Activated effector memory CD4-positive, alpha-beta T cell treated with Interleukin-2 at 50 U/mL for 16 hours (primary cell): ENCODE measurements at places on chromosomes 12 and 14.

GRCh38 chr12:57626921-57627445 lies 6.0 kb downstream of the B4GALNT1 start:
- no peak for DNase-seq

DNA sequence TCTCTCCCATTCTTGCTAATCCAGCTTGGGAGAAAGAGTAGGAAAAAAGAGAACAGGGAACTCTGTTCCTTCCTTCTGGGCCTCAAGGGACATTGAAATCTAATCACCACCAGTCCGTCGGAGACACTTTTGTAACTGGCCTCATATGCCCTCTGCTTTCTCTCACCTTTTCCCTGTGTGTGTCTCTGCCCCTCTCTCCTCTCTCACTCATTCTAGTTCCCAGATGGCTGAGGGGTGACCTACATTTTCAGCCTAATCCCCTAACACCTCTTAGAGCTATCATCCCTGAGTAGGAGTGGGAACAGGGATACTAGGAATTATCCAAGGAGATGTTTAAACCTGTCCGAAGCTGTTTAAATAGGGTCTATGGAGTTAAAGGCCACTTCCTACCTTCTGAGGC lies 8.9 kb upstream of the PCK2 start:
- DNase-seq: no peak

DNA sequence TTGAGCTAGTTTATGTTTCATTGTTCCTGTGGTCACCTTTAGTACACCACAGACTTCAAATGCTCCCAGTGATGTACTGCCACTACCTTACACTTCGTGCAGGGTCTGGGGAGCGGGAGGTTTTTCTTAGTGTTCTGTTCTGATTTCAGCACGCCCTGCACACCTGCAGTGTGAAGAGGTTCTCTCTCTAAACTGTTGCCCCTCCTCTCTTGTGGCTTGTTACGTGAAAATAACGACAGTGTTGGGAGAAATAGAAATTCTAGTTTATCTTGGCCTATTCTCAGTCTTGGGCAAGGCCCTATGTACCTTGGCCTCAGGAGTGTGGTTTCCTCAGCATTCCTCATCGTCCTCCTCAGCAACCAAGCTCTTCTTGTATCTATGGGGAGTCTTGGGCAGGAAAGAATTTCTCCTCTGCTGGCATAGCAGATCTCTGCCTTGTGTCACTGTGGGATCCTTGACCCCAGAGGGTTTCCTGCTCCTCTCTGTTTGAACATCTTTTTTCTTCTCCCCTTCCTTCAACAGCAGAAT lies 48.6 kb downstream of the EIF2S3B start:
- no peak for DNase-seq

DNA sequence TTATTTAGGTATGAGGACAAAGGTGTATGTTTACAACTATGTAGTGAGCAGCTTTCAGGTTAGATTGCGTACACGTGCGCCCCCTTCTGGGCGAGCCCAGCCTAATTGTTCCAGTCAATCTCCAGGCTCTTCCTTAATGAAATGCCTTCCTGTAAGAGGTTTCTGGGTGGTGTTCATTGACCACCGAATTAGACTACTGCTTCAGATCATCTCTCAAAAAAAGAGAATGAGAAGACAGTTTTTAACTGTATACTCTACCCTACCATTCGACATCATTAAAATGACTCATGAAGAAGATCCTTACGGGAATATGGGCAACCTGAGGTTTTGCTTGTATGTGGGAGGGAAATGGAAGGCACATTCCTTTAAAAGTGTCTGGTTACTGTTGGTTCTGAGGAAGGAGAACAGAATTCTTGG lies 2.1 kb downstream of the LUM start:
- no peak for DNase-seq

- DNase-seq: no peak
These were observed 54.6 kb upstream of the CCDC175 start for GRCh38 chr14:59631237-59631636.

GRCh38 chr12:105931762-105932570 lies 206.8 kb downstream of the NUAK1 start:
- no peak for DNase-seq

- no peak for DNase-seq
These were observed 87.0 kb downstream of the ERC1 start for GRCh38 chr12:1078002-1078401.

- no peak for DNase-seq
These were observed 22.9 kb upstream of the TCL1B start for GRCh38 chr14:95663226-95663797.

DNA sequence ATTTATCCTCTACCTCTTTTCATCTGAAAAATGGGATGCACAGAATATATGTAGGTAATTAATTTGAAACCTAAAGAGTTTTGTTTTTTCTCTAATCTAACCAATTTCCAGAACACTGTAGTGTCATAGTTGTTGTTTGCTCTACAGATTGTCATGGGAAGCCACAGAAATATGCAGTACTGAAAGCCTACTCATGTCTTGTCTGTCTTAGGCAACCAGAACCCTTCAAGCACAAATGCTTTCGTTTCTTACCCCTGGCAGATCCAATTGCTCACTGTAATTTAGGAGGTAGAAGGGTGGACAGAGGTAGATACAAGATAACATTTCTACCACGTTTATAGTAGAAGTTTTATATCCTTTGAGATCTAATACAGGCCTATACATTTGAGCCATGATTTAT lies 330.2 kb upstream of the NOVA1 start:
- no peak for DNase-seq

- DNase-seq: no peak
These were observed 2.3 kb upstream of the PAWR start for GRCh38 chr12:79692860-79693577.

- peak; percentile 37 for DNase-seq
These were observed 721 bp downstream of the CABP1 start for GRCh38 chr12:120640861-120641833.

DNA sequence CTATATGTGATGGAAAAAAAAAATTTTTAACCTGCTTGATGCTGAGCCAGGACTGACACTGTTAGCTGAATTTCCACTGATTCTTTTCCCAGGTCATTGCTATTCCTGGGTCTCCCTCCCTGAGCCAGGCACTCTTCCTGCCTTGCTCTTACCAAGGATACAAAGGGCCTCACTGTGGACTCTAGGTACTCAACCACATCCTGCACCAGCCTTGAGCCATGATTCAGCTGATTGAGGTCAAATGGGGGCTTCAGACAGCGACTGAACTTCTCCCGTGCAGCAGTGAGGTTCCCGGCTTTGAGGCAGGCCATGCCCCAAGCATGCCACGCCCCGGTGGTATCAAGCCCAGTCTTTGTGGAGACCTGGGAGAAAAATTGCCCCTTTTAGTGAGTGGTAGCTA lies 54.3 kb downstream of the ZFYVE26 start:
- DNase-seq: no peak

GRCh38 chr14:87691042-87691881 lies 301.7 kb downstream of the GALC start:
- DNase-seq: no peak

GRCh38 chr12:69936214-69936731 lies 111.2 kb downstream of the MYRFL start:
- no peak for DNase-seq

DNA sequence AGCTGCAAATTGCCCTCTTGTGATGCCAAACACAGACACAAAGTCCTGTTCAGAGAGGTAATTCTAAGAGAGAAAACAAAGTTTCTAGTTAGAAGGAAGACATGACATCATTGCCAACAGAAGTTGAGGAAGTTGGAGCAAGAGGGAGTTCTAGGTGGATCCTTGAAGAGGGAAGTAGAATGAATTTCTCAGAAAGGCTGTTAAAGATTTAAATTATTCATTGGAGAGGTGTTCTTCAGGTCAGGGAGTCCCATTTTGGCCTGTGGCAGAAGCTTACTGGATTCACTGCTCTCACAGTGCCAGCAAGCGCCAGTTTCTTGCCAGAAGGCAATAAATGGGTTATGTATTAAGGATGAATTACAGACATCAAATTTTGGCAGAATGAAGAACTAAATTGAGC lies 15.3 kb downstream of the TSFM start:
- no peak for DNase-seq

DNA sequence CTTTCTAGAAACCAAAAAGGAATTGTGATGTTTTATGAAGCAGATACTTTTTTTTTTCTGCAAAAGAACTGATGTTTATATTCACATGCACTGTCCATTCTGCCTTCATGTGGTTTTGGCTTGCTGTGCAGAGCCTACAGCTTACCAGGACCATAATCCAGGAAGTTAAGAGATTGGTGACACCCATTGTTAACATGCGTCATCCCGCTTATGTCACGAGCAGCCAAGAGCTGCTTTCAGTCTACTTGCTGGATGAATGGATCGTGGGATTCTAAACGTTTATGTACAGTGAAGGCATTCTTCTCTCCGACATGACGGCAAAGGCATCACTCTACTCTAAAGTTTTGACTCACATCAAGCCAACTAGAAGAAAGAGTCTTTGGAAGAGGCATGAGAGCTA lies 76.6 kb downstream of the PAX9 start:
- DNase-seq: no peak

DNA sequence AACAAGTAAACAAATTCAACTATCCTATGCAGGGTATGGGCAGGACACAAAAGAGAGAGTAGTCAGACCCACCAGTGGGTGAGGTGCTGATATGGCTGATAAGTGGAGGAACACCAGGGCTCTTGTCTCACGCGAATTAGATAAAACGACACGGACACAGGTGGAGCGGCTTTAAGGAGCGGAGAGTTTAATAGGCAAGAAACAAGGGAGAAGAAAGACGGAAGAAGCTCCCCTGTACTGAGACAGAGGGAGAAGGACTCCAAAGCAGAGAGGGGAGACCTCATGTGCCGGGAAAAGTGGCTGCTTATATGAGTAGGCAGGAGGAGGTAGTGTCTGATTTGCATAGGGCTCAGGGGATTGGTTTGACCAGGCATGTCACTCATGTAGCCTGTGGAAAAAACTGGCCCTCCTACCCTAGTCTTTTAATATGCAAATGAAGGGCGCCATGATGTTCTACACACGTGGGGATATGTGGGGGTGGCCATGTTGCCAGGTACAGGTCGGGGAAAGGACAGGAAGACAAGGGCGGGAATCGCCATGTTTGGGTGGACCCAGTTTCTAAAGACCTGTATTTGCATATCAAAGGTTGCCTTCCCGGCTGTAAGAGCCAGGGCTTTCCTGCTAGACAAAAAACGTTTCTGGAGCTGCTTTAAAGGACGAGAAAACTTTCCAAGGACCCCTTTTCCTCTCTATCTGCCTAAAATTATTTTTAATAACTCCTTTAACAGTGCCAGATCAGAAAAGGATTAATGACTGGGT lies 28.8 kb downstream of the RPGRIP1 start:
- DNase-seq: peak; percentile 75

- DNase-seq: no peak
These were observed 54.6 kb downstream of the TTC8 start for GRCh38 chr14:88879022-88879421.

- no peak for DNase-seq
These were observed 3.1 kb upstream of the CCDC88C start for GRCh38 chr14:91420686-91421085.

DNA sequence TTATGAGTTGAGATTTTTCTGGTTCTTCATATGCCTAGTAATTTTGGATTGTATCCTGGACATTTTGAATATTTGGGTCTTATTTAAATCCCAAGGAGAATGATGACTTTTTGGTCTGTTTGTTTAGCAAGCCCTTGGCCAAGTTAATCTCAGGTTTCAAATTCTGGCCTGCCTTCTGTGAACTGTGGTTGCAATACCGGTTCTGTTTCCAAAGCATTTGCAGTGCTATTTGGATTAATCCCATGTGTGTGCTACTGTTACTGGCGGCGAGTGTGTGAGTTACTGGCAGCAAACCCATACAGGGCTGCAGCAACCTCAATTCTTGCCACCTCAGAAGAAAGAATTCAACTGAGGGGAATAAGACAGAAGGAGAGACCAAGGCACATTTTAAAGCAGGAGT lies 51.1 kb downstream of the TMEM260 start:
- DNase-seq: no peak
